ENCODE measurements at places on chromosomes 7 and 10.
A peak's percentile ranks its signal among the peaks of the same experiment; 100 is the strongest.

GRCh38 chr7:94832051-94832450, 75.3 kb upstream of the PPP1R9A start:
- DNase-seq = no peak

DNA sequence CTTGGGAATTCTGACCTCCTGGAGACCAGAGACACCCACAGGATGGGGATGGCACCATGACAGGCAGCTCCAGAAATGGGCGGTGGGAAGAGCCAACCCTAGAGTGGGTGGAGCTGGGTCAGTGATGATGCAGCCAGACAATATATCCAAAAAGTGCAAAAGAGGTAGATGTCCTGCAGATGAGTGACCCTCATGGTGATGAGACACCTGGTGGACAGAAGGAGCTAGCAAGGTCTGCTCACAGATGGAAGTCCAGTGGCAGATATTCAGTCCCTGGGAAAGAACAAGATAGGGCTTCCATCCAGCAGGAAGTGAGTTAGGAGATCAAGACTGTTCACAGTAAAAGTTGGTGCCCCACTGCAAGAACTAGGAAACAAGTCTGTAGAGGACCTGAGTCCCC, 19.2 kb upstream of the GRB10 start:
- no peak for DNase-seq

DNA sequence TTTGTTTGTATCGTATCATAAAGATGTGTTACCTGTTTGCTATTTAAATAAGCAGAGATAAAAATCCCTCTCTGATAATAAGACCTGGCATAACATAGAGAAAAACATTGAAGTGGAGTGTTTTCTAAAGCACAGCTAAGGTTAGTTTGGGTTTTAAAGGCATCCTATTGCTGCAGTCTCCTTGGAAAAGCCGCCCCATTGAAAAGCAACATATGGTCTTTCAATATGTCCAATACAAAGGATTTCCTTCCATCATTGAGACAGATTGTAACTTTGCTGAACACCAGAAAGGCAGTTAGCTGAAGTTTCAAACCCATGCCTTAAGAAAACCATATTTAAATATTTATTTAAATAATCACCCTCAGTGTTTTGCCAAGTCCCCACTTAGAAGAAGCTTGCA, 898.5 kb upstream of the KCND2 start:
- no peak for DNase-seq

DNA sequence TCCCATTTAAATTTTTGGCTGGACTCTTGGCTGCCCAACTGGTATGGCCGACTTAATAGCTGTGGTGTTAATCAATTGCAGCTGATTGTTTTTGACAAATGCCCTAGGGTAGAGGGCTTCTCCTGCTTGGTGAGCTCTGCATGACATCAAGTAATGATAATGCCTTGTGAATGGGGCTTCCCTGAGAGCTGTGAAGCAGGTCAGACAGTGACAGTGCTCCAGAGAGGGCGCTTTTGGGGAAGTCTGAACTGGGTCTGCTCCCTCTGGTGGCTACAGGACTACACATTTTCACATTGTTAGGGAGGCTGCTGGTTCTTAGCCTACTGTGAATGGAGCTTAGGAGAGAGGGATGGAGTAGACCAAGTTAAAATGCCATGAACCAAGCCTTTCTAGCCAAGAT, 98.8 kb downstream of the SDK1 start:
- peak; percentile 43 for DNase-seq

DNA sequence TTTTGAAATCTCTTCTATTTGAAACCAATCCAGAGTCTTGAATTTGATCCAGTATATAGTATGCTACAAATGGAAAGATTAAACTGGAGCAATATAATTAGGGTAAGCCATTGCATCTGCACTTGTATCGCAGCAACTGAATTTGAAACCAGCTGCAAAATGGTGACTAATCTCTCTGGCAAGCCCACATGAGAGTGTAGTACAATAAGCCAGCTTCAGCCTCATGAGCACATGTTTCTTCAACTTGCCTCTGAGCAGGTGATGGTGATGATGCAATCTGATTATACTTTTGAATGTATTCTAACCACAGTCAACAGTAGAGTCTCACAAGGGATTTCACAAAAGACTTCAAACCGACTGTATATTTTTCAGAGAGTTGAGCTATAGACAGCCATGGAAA, 829 bp upstream of the RPA3 start:
- DNase-seq = peak; percentile 99

- no peak for DNase-seq
Measured at GRCh38 chr10:77700086-77700485, 62.5 kb upstream of the KCNMA1 start.

GRCh38 chr7:128826512-128826911, 3.7 kb upstream of the FLNC start:
- no peak for DNase-seq

DNA sequence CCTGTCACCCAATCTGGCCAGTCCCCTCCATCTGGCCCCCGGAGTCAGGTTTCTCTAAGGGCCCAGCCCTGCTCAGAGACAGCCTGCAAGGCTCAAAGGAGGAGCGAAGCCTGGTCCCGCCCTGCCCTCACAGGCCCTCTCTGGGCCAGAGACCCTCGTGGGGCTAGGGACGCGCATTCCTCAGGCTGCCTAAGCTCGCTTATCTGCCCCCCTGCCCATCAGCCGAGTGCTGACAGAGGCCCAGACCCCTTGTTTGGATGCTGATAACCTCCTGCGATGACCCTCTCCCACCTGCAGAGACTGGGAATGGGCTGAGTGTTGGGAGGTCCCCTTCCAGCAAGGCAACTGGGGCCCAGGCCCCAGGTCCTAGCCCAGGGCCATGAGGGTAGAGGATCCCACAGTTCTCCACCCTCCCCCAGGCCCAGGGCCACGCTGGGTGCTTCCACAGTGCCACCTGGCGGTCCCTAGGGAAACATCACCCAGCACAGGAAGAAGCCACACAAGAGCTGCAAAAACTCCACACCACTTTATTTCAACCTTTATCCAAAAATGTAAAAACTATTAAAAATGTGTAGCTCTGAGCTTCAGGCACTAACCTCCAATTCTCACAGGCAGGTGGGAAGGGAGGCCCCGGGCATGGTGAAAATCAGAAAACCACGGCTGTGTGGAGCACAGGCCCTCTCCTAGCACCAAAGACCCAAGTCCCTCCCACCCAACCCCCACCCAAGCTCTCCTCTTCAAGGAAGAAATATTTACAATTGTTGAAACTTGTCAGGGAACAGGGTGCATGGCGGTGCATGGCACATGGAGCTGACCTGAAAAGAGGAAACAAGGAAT, 2.2 kb downstream of the NPM3 start:
- peak; percentile 59 for DNase-seq

DNA sequence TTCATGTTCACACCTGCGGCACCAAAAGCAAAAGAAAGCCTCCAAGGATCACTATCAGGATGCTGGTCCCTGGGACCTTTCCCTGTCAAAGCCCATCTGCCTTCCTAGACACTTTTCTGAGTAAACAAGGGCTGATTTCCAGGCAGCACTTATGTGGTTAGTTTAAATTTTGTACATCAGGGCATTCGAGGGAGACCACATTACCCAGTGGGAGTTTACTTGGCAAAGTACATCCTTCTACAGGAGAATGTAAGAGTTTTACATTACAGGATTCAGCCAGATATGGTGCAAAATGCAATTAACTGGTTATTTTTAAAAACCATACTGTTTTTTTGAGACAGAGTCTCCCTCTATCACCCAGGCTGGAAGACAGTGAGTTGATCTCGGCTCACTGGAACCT, 132.1 kb downstream of the CSTF2T start:
- DNase-seq = no peak

- DNase-seq = peak; percentile 80
Measured at GRCh38 chr7:7732621-7733281, 14.3 kb upstream of the RPA3 start.

GRCh38 chr7:105806592-105807447, 69.6 kb downstream of the ATXN7L1 start:
- DNase-seq = peak; percentile 86

GRCh38 chr7:95901006-95901405, 128.7 kb downstream of the DYNC1I1 start:
- DNase-seq = no peak

- DNase-seq = no peak
Measured at GRCh38 chr7:2754912-2755311, 66.9 kb downstream of the AMZ1 start.

GRCh38 chr7:134365341-134366054, 48.8 kb upstream of the SLC35B4 start:
- peak; percentile 68 for DNase-seq

GRCh38 chr10:34200355-34200901, 614.7 kb downstream of the PARD3 start:
- no peak for DNase-seq

DNA sequence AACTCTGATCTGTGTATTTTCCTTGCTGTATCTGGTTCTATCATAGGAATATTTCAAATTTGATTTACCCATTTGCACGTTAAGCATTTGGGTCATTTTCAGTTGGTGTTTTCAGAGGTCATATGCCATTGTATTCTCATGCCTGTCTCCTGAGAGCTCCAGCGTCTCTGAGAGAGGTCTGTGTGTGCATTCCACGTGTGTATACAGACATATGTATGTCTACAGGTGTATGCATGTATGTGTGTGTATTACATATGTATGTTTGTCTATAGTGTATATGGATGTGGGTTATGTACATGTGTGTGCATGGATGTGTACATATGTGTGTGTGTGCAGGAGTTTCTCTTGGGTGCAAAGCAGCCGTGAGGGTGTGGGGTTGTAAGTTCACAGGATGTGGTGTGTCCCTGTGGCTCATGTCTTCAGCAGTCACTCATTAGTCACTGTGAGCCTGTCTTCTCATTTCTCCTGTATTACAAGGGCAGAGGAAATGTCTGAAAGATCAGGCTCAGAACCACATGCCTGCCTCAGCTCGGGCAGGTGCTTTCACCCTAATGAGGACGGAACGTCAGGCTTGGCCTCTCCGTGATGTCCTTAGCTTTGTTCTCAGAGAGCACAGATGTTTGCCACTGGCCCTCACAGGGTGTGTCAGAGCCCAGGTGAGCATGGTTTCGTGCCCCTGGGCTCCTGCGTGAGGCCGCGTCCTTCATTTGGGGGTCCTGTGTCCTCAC, 101.6 kb downstream of the NKX6-2 start:
- peak; percentile 62 for DNase-seq

GRCh38 chr10:31036209-31036608, 4.5 kb upstream of the ZNF438 start:
- DNase-seq = peak; percentile 26

- DNase-seq = no peak
Measured at GRCh38 chr10:3439183-3439582, 266.6 kb upstream of the PITRM1 start.

GRCh38 chr7:149562602-149563001, 65.0 kb upstream of the ZNF746 start:
- peak; percentile 88 for DNase-seq

DNA sequence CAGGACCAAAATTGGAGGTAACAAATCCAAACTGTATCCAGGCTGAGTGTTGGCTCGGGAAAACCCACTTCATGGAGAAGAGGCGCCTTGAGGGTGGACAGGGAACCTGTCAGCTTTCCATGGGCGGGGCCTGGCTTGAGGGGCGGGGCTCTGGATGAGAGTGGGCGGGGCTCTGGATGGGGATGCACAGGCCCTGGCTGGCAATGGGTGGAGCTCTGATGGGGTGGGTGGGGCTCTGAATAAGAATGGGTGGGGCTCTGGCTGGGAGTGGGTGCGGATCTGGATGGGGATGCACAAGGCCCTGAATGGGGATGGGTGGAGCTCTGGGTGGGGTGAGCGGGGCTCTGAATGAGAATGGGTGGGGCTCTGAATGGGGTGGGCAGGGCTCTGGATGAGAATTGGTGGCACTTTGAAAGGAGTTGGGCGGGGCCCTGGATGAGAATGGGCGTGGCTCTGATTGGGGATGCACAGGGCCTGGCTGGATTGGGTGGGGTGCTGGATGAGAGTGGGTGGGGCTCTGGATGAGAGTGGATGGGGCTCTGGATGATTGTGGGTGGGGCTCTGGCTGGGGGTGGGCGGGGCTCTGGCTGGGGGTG, 96.6 kb upstream of the NPTX2 start:
- DNase-seq = no peak

DNA sequence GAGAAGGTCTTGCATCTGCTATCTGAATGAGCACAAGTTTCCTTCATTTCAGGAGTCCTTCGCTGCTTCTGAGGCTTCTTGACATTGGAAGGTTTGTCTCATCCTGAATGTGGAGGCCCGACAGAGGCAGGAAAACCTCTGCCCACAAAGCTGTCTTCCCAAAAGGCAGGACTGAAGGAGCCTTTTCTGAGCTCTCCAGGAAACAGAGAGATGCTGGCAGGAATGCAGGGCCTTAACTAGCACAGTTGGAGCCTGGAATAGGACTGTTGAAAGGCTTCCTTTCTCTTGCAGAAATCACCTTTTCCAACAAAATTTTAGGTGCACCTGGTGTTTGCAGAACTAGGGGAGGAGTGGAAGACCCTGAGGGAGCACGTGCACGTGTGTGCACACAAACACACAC, 637.4 kb upstream of the MKI67 start:
- DNase-seq = no peak

DNA sequence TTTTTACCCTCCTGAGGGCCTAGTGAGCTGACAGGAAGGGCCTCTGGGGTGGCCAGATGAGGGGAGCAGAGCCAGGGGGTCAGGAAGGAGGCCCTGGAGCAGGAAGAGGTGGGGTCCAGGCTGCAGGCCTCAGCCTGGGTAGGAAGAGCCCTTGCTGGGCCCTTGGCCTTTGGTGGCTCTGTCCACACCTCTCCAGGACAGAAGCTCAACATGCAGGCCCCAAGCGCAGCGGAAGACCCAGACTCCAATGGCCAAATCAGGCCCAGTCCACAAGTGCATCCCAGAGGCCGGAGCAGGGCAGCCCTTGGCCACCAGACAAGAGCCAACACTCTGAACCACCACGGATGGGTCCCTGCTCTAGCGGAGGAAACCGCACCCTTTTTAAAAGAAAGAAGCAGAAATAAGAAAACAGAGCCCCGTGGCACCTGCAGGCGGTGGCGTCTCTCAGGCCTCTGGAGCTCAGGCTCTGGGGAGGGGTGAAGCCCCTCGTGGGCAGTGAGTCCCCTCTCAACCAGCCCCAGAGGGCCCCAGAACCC, 52.8 kb downstream of the FOXL3 start:
- DNase-seq = no peak

GRCh38 chr10:122051609-122052385, 62.8 kb downstream of the TACC2 start:
- DNase-seq = peak; percentile 55

DNA sequence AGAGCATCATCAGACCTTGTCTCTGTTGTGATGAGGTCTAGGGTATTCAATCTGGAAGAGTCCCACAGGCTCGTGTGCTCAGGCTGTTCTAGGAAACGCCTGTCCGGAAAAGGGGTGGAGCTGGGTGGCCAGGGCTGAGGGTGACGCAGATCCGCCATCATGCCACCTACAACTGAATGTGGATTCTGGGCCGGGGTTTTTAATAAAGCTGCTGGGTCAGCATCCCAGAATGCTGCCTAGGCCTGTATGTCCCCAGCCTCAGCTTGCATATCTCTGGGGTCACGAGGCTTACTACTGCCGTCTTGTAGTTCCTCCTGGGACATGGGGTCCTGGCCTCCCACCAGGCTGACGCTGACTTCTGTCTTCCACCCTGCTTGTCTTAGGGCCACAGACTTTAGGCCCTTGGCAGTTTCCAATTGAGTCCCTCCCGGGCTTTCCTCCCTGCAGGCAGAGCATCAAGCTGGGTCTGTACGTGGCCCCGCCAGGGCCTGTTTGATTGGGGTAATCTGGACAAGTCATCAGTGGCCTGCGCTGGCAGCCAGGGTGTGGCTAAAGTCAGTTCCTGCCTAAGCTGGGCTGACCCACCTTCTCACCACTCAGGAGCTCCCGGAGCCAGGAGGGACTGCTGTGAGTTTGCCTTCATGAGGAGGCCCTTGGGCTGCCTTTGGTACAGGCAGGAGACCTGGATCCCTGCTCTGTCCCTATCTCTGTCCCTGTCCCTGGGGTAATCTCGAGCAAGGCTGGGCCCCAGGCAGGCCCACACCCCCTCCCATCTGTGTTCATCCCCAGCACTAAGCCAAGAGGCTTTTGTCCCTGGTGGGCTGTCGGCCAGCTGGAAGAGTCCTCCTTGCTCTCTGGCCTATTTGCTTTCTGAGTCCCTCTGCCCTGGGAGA, 79.9 kb downstream of the ZMIZ1 start:
- peak; percentile 55 for DNase-seq
